Testis (tissue), 5 donors: ENCODE measurements at places on chromosomes 1 and 21.

- DNase-seq, result peak; percentile 76
These were observed 161.2 kb downstream of the RUNX1 start for GRCh38 chr21:34887725-34888568.

- no peak for DNase-seq
These were observed 47.8 kb downstream of the ITPKB start for GRCh38 chr1:226691247-226691646.

DNA sequence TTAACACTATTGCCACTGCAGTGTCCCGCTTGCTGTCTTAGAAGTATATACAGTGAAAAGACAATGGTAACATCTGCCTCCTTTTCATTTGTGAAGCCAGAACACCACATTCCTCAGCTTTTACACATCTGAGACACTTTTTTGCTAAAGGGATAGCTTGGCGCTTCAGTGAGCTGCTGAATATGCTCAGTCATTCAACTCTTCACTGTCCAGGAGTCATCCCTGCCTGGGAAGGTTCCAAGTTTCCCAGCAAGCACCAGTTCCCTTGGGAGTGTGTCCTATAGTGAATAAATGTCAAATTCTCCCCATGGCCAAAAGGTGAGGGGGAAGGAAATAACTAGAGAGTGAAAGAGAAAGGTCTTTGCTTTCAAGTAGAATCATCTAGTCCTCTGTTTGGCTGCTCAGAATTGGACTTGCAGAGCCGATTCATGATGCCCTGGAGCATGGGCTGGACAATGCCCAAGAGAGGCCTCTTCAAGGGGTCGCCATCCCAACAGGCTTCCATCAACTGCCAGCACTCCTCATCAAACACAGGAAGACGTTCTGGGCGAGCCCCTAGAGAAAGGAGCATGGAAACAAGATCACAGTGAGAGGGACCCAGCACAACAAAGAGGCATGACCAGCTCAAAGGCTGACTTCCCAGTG lies 25.5 kb upstream of the RBBP5 start:
- no peak for DNase-seq

GRCh38 chr21:43345746-43346409 lies 81.1 kb downstream of the SIK1 start:
- no peak for DNase-seq

DNA sequence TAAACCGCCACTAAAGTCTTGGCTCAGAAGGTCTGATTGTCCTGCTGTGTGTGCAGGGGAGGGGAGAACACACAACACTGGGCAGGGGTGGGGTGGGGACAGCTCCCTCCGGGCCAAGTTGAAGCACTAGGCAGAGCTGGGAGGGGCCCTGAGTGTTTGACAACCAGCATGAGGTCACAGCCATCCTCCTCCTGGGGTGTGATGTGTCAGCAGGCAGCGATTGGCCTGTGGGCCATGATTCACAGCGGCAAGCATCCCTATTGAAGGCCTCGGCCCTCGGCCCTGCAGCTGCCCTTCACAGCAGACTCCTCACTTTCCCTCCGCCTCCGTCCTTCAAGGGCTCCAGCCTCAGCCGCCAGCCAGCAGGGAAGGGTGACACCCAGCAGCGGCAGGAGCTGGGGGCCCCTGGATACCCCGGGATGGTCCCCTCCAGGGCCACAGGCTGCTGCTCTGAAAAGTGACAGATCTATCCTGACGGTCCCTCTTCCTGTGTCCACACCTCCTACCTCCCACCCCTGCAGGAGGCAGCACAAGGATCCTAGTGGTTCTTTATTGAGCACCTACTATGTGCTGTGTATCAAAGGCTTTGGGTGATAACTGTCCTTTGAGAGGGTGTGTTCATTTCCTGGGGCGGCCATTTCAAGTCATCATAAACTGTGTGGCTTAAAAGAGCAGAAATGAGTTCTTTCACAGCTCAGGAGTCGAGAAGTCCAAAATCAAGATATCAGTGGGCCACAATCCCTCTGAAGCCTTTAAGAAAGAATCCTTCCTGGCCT lies 66.0 kb upstream of the SLC25A33 start:
- DNase-seq, result peak; percentile 29

DNA sequence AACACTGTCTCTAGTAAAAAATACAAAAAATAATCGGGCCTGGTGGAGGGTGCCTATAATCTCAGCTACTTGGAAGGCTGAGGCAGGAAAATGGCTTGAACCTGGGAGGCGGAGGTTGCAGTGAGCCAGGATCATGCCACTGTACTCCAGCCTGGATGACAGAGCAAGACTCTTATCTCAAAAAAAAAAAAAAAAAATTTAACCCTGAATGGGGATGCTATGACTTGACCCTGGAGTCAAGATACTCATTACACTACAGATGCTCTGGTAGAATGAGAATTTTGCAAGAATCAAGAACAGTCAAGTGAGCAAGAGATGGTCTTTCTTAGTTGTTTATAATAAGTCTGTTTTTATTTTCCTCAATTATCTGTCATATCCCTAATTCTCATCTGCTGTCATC lies 253.8 kb downstream of the GPR52 start:
- DNase-seq, result no peak

DNA sequence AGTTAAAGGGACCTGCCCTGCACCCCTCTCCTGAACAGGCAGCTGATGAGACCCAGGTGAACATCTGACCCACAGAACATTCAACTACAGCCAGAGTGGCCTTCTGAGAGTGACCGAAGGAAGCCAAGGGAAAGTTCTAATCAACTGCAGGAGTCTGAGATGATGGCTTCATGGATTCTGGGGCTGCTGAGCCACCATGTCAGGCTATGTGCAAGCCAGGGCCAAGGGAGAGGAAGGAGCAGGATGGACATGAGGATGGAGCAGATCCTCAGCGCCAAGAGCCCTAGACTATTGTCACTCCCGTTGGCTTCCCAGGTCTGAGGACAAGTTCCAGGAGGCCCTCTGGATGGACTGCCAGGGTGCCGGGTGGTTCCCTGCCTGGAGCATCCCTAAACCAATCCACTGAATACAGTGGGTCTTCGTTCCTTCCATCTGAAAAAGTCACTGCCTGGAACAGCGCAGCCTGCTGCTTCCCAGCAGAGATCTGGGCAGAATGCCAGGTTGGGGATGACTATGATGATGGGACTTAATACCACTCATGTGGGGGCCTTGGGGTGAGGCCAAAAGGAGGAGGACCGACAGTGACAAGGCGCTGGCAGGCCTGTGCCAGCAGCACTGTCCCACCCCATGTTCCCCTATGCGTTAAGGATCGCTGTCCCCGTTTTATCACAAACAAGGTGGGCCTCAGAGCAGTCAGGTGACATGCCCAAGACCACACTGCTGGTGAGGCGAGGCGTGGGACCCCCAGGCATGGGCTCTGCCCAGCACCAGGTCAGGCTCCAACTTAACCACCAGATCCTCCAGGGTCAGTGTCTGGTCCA lies 19.8 kb downstream of the SPOCD1 start:
- no peak for DNase-seq

GRCh38 chr21:43340491-43341377 lies 86.2 kb downstream of the SIK1 start:
- DNase-seq, result no peak

GRCh38 chr1:46721686-46722205 lies 2.8 kb upstream of the EFCAB14 start:
- DNase-seq, result no peak

DNA sequence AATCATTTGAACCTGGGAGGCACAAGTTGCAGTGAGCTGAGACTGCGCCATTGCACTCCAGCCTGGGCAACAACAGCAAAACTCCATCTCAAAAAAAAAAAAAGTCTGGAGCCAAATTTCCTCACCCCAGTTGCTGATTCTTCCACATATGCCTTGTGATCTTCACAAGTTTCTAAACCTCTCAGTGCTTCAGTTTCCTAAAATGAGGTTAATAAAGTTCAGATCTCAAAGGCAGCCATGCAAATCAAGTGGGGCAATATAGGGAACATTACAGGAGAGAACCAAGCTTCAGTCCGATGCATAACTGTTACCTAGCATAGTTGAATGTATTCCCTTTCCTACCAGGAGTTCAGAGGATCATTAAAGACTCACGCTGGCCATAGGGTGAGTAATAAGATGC lies 4.8 kb downstream of the ITLN1 start:
- no peak for DNase-seq

- DNase-seq, result peak; percentile 73
These were observed 4.2 kb upstream of the ZNF496 start for GRCh38 chr1:247335882-247336281.

- DNase-seq, result no peak
These were observed 661 bp downstream of the GBP4 start for GRCh38 chr1:89198081-89198480.

DNA sequence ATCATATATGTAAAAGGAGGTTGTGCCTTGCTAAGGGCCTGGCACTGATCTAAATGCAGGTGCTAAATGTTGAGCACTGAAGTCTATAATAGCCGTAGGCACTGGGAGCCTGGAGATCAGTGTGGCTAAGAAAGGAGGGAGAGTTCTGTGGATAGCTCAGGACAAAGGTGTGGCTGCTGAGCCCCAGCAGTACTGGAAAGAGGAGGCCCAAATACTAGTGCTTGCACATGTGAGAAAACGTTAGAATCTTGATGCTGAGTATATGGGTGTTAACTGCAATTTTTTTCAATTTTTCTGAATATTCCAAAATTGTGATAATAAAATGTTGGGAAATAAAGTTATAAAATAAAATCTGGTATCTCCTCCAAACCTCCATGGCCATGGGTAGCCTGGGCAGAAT lies 62.5 kb upstream of the PTGFRN start:
- DNase-seq, result no peak

DNA sequence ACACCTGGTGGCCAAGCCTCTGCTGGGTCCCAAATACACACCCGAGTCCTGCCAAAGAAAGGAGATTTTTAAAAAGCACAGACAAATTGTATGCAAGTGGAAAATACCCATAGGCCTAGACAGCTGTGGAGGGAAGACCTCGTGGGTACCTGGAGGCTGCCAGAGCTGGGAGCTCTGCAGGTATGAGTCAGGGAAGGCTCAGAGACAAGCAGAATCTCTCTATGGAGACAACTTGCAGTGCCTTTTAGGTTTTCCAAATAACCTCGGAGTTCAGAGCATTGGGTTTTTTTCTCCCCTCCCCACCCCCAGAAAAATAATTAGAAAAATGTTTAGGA lies 127.7 kb downstream of the EDEM3 start:
- no peak for DNase-seq

GRCh38 chr21:21236996-21237395 lies 238.8 kb downstream of the NCAM2 start:
- DNase-seq, result no peak

GRCh38 chr1:234597894-234598293 lies 12.1 kb downstream of the IRF2BP2 start:
- DNase-seq, result no peak

DNA sequence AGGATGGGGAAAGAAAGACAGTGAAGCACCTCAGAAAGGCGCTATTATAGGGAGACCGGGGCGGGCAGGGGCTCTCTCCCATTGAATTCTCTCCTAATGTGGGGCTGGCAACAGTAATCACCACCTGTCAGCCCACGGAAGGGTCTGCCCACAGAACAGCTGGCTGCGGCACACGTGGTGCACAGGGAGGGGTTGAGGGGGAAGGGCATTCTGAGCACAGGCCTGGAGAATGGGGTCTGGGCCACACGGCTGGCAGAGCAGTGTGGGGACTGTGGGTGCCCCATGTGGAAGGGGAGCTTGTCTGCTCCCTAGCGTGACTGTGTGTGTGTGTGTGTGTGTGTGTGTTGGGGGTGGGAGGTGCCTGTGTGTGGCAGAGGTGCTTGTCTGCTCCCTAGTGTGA lies 4.1 kb downstream of the OLFML3 start:
- DNase-seq, result no peak

DNA sequence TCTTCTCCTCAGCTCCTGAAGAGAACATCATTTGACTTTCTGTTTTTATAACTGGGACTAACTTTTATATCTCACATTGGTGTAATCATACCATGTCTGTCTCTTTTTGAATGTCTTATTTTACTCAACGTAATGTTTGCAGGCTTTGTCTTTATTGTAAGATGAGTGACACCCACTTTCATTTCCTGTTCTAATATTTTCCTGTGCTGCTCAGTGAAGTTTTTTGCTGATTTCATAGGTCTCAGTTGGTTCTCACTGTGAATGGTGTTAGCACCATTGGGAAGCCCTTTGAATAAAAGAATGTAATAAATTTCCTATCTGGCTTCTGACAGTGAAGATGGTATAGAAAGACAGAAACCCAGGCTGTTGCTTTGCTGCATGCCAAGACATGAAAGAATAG lies 84.0 kb downstream of the RAVER2 start:
- no peak for DNase-seq

DNA sequence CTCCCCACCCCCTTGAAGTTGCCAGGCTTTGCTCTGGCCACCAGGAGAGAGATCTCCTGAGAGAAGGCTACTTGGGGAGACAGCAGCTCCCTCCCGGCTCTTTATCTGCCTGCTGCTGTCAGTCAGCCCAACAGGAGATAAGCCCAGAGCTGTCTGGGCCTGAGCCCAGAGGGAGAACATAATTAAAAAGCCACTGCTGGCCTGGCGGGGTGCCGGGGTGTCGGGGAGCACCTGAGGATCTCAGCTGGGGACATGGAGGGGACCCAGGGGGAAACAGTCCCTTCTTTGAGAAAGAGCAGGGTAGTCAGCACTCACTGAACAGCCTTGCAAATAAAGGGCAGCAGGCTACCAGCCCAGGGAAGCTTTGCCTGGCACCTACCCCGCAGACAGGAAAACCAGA lies 17.9 kb downstream of the VWA5B1 start:
- peak; percentile 21 for DNase-seq

DNA sequence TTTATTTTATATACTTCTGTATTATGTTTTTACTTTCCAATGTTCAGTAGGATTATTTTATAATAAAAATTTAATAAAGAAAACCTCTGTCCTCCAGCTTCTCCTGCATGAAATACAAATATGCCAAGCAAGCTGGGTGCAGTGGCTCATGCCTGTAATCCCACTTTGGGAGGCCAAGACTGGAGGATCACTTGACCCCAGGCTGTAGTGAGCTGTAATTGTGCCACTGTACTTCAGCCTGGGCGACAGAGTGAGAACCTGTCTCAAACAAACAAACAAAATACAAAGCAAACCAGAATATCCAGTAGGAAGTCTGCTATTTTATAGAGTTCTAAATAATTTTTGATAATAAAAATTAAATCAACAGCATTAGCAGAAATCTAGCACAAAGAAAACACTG lies 168.8 kb downstream of the EIF4G3 start:
- no peak for DNase-seq

GRCh38 chr21:25737421-25737820 lies 2.6 kb downstream of the GABPA start:
- DNase-seq, result no peak
